ENCODE measurements at places on chromosomes 7 and 10. TPM values are rescaled to one million over a fixed set of nuclear protein-coding genes. Genes with fewer than 3 reads are reported as not detected.

Gene BCL7B
- 52.3 TPM for total RNA-seq

Gene GNAT3
- total RNA-seq: not detected

Gene FAM25C
- not detected for total RNA-seq

Gene CBLL1
- 12.9 TPM for total RNA-seq

Gene EMX2
- total RNA-seq: not detected

Gene OR9A2
- total RNA-seq: not detected

Gene NAT16
- 0.15 TPM for total RNA-seq

Gene ZP3
- total RNA-seq: 2.5 TPM

Gene MYPN
- total RNA-seq: 3.9 TPM

Gene CHST3
- 15.2 TPM for total RNA-seq

Gene FANK1
- 0.84 TPM for total RNA-seq

Gene PSMC2
- total RNA-seq: 143 TPM

Gene MASTL
- 24.7 TPM for total RNA-seq

Gene MMD2
- total RNA-seq: not detected

Gene ZDHHC6
- 18.7 TPM for total RNA-seq

Gene OGDHL
- total RNA-seq: under 0.01 TPM

Gene WEE2
- total RNA-seq: not detected

Gene SPDYE1
- not detected for total RNA-seq

Gene ITGA8
- not detected for total RNA-seq

Gene PTF1A
- not detected for total RNA-seq

Gene EPHB4
- 42.2 TPM for total RNA-seq

Gene KIF5B
- total RNA-seq: 70.8 TPM

Gene MSMB
- not detected for total RNA-seq

Gene RSPH10B
- not detected for total RNA-seq
